Lower leg skin (tissue), 4 donors: ENCODE measurements at places on chromosomes 7 and 10. TPM values are rescaled to one million over a fixed set of nuclear protein-coding genes. Genes with fewer than 3 reads are reported as not detected.

The MRC1 gene
- 19.2 TPM for total RNA-seq

The NSUN5 gene
- 31.4 TPM for total RNA-seq

The ASB15 gene
- total RNA-seq: not detected

The PRKG1 gene
- total RNA-seq: 4.3 TPM

The RASSF4 gene
- 4.4 TPM for total RNA-seq

DNA sequence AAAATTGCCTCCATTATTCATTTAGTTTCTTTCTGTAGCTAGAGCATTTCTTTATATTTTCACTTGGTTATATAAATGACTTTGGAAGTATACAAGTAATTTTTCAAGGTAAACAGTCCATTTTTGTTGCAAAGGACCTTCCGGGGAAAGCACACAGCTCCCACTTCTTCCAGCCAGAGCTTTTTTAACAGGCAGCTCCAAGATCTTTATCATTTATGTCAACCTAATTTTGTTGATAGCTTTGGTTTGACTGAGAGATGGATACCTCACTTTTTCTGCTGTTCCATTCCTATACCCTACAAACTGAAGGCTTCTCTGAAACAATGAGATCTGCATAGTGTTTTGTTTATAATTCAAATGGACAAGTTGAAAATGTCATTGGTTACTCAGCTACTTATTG lies 49.3 kb upstream of the RAB11FIP2 start:
- no peak for DNase-seq

DNA sequence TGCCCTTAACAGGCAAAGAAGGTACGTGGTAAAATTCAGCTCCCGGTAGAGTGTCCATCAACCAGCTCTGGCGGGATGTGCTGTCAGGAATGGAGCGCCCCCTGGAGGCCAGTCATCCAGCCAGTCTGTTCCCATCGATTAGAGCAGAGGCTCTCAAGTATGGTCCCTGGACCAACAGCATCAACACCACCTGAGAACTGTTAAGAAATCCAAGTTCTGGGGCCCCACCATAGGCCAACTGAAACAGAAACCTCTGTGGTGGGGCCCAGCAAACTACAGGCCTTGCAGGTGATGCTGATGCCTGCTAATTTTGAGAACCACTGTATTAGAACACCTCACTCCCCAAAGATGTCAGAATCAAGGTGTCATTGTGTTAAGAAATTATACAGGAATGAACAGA lies 109.2 kb downstream of the DPY19L1 start:
- no peak for DNase-seq

DNA sequence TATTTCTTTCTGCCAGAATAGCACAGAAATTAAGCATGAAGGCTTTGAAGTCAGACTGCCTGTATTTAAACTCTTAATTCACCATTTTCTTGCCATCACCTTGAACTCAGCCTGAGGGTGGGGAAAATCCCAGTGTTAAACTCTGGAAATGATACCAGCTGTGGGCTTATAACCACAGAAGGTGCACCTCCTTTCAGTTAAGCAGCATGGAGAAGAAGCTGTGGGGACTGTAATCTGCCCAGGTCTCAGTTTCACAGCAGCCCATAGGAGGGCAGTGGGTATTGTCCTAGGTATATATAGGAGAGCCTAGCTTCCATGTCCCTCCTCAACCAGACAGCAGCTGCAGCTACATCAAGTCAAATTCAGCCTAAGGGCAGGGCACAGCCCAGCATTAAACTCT lies 241.6 kb downstream of the HPSE2 start:
- no peak for DNase-seq

GRCh38 chr10:132255489-132256344 lies 52.0 kb downstream of the STK32C start:
- no peak for DNase-seq

DNA sequence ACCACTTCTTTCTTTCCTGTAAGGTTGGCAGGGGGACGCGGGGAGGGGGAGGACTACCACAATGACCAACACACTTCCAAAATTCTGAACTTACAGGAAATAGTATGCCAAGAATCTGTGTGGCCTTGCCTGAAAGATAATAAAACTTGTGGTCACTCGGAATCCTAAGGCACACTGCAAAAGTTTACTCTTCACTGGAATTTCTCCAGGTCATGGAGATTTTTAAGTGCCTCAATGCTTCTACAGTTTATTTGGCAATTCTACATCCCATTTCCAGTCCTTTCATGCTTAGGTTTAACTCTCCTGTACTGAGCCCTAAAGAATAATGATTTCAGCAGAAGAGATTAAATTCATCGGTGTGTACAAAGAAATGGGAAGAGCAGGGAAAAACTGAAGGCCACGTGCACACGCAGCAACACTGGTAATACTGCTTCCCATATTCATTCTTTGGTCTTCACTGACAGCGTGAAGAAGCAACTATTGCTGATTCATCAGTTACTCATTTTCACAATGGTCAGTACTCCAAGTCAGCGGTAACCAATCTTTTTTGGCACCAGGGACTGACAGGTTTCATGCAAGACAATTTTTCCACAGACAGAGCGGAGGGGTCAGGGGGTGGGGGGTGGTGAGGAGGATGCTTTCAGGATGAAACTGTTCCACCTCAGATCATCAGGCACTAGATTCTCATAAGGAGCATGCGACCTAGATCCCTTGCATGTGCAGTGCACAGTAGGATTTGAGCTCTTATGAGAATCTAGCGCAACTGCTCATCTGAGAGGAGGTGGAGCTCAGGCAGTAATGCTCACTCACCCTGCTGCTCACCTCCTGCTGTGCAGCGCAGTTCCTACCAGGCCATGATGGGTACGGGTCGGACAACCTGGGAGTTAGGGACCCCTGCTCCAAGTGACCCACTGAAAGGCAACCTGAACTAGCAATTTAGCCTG lies 9.8 kb downstream of the LARP4B start:
- DNase-seq: no peak

DNA sequence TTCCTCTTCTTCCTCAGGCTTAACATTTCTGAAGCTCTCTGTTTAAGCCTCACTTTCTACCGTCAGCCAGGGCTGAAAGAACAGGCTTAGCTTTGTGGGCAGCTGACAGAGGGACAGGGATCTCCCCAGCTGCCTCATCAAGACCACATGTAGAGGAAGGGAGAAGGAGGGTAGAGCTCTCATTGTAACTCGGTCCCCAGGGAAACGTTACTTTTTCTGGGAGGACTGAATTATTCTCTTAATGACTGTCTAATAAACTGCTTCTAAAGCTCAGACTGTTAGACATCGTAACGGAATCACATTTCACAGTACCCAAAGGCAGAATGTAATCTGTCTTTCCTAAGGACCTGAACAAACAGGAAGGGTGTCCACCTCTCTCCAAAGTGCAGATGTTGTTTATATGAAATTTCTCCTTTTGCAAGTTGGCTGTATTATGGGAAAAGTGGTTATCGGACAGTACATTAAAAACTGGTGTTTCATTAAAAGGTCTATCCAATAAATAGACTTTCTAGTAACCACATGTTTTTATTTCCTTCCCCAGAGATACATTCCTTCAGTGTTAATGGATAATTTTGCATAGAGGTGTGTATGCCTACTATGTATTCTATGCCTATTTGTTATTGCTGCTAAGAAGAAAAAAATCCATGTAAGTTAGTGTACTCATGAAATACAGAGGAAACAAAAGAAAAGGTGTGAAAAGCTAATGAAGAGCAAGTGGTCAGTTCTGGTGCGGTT lies 144.2 kb downstream of the CTTNBP2 start:
- DNase-seq: no peak
